A549 treated with Hydrocortisone at 1 μM for 4 hours (cell line): ENCODE measurements at places on chromosomes 3 and 15. TPM values are rescaled to one million over a fixed set of nuclear protein-coding genes. Genes with fewer than 3 reads are reported as not detected.

Gene GCSAM
- total RNA-seq, result not detected in 5 replicates

Gene SYNPR
- not detected in 5 replicates for total RNA-seq

Gene TMEM212
- not detected in 5 replicates for total RNA-seq

Gene PLSCR4
- 5.9 to 10.7 TPM (median 9.0 TPM) in 5 replicates for total RNA-seq

Gene TRA2B
- 160 to 198 TPM (median 169 TPM) in 5 replicates for total RNA-seq

Gene MYH15
- 0.08 to 0.16 TPM (median 0.14 TPM) in 5 replicates for total RNA-seq

Gene PLA2G4E
- 0.03 TPM in 1 of 5 replicates, not detected in the others for total RNA-seq

Gene ROBO2
- not detected in 5 replicates for total RNA-seq

Gene IMPG2
- 0.01 TPM in 2 of 5 replicates, not detected in the others for total RNA-seq

Gene TUSC7
- total RNA-seq, result not detected in 5 replicates

Gene LYZL4
- not detected in 5 replicates for total RNA-seq

Gene HESX1
- total RNA-seq, result 0.15 to 0.39 TPM (median 0.27 TPM) in 5 replicates

Gene TRIM59
- total RNA-seq, result 7.0 to 11.3 TPM (median 8.5 TPM) in 5 replicates
